H54 (cell line): ENCODE measurements at places on chromosomes 6 and 20.

DNA sequence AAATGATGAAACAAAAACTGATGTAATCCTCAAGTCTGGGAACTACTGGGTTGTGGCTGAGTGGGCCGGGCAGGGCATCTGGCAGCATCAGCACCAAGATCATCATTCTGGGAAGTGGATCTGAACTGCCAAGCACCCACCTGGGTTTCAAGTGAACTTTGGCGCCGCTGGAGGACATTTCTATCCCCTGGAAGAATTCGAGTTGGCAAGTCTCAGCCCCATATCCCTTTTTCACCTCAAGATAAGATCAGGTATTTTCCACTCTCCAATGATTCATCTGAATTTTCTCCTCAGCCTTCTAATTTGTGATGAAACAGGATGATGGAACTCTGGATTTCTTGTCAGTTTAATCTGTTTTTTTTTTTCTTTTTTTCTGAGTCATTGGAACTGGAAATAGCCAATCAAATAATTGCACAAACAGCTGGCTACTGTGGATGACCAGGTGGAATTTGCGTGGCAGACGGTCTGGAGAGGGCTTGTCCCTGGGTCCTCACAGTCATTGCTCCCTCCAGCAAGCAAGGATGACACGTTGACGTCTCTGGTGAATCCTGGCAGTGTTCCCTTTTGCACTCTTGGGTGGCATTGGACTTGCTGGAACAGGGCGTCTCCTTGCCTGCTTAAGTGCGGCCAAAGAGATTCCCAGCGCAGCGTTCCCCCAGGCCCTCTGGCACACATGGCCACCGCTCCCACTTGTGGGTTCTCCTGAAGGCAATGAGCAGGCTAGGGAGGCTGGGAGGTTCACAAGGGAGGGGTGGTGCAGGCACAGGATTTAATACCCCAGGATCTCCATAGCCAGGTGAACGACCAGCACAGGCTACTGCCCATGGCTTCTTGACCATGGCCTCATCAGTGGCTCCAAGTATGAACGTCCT is 80.4 kb downstream of the DHX35 start:
- DNase-seq: no peak

DNA sequence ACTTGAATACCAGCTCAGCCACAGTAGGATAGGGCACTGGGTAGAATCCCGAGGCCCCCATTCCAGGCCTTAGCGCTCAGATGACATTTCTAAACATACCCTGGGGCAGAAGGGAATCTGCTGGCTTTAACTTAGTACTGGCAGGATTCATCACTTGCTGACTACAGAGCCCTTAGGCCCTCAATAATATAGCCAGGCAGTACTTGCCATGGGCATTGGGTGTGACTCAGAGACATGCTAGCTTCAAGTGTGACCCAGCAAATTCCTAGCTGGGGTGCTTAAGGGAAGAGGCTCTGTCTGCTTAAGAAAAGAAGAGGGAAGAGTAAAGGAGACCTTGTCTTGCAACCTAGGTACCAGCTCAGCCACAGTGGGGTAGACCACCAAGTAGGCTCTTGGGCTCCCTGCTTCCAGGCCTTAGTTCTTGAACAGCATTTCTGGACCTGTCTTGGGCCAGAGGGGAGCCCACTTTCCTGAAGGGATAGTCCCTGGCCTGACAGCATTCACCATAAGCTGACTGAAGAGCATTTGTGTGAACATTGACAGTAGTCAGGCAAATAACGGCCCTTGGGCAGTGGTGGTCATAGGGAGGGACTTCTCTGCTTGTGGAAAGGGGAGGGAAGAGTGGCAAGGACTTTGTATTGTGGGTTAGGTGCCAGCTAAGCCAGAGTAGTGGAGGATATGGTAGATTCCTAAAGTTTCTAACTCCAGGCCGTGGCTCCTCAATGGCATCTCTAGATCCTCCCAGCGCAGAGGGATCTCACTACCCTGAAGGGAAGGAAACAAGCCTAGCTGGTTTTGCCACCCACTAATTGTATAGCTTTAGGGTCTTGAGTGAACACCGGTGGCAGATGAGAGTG is 48.5 kb upstream of the HACE1 start:
- no peak for DNase-seq

DNA sequence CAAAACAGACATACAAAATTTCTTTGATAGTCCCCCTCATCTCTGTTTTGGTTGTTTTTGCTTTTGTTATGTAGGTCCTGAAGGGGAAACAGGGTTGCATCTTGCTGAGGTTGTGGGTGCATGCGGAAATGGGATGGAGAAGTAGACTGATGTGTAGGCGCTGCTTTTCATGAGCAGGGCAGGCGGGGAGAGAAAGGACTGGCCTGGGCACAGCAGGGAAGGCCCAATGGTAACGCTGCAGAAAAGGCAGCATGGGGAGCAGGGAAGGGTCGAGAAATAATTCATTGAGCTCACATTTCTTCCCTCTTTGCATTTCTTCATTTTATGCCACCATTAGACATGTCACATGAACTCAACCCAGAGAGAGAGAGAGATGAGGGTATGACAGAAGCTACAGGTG is 74.3 kb upstream of the CCN2 start:
- no peak for DNase-seq

GRCh38 chr6:37650071-37650481 is 47.6 kb downstream of the MDGA1 start:
- no peak for DNase-seq

DNA sequence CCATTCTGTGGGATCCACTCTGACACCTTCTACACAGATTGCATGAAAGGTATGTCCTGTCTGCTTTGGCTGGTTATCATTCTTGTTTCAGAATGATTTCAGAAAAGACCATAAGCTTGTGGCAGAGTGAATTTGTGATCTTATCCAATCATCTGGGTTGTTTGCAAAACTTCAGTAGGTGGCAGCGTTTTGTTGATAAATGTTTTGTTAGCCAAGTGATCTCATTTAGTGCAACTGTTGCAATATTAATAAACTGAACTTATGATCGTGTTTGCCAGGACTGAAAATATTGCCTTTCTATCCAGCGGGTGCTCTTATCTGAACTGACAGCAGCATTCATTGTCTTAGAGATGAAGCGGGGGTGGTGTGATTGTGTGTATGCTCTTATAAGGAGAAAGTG is 613.2 kb upstream of the NOX3 start:
- DNase-seq: no peak

DNA sequence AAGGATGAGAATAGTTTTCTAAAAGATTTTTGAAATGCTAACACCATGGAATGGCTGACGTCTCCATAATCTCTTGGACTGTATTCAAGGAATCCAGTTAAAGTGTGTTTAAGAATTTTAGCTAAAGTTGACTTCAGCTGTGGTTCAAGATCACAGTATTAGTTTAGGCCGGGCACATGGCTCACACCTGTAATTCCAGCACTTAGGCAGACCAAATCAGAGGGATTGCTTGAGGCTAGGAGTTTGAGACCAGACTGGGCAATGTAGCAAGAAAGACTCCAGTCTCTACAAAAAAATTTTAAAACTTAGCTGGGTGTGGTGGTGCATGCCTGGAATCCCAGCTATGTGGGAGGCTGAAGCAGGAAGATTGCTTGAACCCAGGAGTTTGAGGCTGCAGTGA is 68.2 kb downstream of the RFPL4B start:
- DNase-seq: no peak

DNA sequence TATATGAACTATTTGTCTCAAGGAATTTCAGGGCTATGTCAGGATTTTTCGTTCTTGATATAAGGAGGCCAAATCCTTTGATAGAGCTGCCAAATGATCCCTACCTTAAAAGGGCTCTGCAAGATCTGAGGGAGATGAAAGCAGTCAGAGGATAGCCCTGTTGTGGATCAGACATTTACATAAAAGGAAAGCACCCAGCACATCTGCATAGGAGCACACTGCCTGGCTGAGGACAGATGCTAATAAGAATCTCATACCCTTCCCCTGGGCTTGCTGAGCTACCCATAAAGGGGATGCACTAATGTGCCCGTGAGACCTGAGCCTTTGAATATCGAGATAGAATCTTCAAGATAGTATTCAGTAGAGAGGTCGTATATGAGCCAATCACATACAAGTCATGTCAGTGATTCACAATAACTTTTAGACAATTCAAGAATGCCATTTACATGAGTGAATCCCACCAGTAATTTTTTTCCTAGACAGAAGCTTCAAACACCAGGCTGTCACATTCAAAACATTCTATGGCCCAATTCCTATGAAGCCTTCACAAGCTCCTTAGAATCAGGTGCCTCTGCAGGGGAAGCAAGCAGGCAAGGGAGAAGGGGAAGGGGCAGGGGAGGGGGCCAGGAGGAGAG is 71.1 kb downstream of the STMND1 start:
- no peak for DNase-seq

GRCh38 chr6:83815631-83816272 is 37.4 kb upstream of the RIPPLY2 start:
- DNase-seq: no peak

DNA sequence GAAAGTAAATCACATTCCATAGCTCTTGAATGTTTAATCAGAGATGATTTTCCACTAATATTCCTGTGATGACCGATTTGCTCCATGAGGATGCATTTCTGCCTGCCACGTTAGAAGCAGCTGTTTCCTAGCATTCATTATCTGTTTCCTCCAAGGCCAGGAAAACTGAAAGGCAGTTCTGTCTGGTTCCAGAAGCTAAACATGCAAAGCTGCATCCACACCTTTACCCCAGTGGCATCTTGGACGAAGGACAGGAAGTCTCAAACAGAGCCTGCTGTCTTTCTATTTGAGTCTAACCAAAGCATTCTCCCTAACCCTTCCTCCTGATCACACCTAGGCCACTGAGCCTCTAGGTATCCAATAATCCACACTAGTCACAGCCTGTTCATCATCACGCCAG is 27.6 kb downstream of the CNKSR3 start:
- no peak for DNase-seq

- DNase-seq: no peak
Observed at GRCh38 chr6:113289166-113289565, 568.0 kb upstream of the MARCKS start.

GRCh38 chr6:68158256-68158655 is 476.8 kb upstream of the ADGRB3 start:
- no peak for DNase-seq

GRCh38 chr6:30542915-30543314 is 13.4 kb downstream of the GNL1 start:
- no peak for DNase-seq

DNA sequence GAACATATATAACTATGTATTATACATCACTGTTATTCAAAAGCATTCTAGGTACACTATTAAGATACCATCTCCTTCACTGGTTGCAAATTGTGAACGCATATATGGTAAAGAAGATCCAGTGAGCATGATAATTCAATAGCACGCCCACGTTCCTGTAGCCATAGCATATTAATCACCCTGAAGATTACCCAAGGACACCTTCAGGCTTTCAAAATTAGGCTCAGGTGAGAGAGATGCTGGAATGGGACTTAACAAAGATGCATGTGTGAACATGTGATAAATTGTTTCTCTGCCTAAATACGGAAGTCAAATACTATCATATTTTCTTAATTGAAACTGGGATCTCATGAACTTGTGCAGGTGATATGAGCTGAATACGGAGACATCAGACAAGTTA is 303.5 kb downstream of the PTPRK start:
- no peak for DNase-seq

DNA sequence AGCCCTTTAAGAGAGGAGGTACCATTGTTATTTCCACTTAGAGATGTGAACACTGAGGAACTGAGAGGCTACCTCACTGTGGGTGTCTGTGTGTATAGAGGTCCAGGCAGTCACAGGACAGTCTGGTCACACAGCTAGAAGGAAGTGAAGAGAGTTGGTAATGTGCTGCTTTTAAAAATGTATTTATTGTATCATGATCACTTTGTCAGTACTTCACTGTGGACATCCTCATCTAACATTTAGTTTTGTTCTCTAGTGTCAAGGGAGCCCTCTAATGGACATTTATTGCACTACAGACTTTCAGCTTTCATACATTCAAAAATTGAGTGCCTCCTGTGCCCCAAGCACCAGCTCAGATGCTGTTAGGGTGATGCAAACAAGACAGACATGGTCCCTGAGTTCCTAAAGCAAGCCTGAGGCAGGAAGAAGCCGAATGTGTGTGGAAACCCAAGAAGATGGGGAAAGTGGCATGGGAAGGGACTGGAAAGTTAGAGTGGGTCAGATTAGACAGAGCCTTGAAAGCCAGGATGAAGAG is 123.0 kb downstream of the SLC16A10 start:
- peak; percentile 13 for DNase-seq

DNA sequence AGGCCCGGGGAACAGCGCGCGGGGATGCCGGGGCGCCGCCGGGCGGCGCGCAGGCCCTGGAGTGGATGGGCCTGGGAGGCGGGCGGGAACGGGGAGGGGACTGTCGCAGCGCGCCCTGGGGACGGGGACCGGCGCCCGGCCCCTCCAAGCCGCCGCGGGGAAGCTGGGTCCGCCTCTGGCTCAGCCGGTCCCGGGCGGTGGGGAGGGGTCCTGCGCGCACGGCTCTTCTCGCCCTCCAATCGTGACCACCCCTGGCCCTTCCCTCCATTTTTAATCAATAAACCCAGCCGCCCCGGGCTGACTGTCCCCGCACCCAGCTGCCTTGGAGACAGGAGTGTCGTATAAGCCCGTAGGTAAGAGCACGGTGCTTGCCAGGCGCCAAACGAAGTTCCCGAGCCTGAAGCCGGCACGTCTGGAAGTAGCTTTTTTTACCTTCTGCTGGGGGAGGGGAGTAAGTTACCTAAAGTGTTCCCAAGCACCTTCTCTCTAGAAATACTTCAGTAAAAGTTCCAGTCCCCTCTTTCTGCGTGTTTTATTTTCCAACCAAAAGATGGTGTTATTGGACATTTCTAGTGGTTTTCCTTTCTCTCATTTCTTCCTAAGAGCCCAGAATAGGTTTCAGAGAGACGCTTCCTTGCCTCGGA is 780 bp upstream of the TAF4 start:
- peak; percentile 35 for DNase-seq

- no peak for DNase-seq
Observed at GRCh38 chr6:76861403-76861802, 601.9 kb downstream of the HTR1B start.

- DNase-seq: no peak
Observed at GRCh38 chr6:83594941-83595340, 82.6 kb downstream of the PRSS35 start.

- no peak for DNase-seq
Observed at GRCh38 chr20:24303393-24304170, 165.8 kb upstream of the SYNDIG1 start.

GRCh38 chr6:15073883-15074465 is 171.9 kb upstream of the JARID2 start:
- DNase-seq: no peak

DNA sequence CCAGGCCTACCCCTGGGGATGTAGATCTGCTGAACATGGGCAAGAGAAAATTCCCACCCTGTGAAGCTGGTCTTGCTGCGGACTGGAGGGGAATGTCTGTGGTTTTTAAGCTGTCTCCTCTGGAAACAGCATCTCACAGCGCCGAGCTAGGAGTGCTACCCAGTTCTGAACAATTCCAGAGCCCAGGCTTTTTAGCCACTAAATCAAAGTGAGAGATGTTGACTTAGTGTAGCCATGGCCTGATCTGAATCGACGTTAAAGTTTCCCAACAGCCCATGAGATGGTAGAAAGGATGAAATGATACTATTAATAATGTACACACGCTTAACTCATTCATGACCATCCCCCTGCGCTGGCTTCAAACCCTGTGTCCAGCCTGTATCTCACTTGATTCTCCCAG is 63.7 kb downstream of the KCNB1 start:
- no peak for DNase-seq

DNA sequence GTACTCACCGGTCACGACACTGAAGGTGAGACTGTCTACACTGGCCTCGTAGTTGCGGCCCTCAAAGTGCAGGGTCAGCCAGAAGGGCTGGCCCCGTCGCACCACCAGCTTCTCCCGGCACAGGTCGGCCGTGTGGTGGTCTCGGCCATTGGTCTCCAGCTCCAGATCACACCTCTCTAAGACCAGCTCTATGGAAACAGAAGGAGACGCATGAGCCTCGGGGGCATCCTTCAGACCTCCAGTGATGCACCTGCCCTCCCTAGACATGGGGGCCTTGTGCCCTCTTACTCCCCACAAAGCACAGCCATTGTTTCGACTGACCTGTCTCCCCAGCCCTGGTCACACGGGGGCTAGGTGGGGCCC is 3.7 kb downstream of the TGM2 start:
- DNase-seq: no peak
